Dermis blood vessel endothelial cell (primary cell): ENCODE measurements at places on chromosomes 13 and 19.

GRCh38 chr19:42113641-42114348 lies 18.5 kb downstream of the POU2F2 start:
- peak; percentile 98 for DNase-seq

DNA sequence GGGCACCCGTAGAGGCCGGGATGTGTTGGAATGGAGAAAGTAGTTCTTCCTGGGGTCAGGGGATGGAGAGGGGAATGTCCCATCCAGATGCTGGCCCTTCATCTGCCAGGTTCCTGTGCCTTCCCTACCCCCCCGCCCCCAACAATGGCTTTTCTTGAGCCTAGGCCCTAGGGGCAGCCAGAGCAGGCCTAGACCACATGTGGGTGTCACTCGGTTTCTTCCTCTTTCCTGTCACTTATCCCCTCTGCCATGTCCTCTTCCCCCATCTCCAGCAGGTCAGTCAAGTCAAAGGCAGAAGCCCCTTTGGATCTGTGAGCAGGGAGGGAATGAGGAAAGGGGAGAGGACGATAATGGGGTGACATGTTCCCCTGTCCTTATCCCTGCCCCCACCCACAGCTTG lies 36.4 kb downstream of the LYL1 start:
- no peak for DNase-seq

GRCh38 chr13:33543631-33544265 lies 258.2 kb upstream of the STARD13 start:
- DNase-seq: peak; percentile 5

GRCh38 chr19:54248016-54248601 lies 5.5 kb upstream of the LILRA6 start:
- DNase-seq: peak; percentile 75

GRCh38 chr19:6219586-6220290 lies 60.0 kb downstream of the MLLT1 start:
- peak; percentile 65 for DNase-seq

- DNase-seq: peak; percentile 18
These were observed at the start of gene TOMM40 for GRCh38 chr19:44891016-44891882. TSS of gene TOMM40 (plus strand) at chr19:44891254. CDS start at chr19:44891416, 162 bp downstream.

DNA sequence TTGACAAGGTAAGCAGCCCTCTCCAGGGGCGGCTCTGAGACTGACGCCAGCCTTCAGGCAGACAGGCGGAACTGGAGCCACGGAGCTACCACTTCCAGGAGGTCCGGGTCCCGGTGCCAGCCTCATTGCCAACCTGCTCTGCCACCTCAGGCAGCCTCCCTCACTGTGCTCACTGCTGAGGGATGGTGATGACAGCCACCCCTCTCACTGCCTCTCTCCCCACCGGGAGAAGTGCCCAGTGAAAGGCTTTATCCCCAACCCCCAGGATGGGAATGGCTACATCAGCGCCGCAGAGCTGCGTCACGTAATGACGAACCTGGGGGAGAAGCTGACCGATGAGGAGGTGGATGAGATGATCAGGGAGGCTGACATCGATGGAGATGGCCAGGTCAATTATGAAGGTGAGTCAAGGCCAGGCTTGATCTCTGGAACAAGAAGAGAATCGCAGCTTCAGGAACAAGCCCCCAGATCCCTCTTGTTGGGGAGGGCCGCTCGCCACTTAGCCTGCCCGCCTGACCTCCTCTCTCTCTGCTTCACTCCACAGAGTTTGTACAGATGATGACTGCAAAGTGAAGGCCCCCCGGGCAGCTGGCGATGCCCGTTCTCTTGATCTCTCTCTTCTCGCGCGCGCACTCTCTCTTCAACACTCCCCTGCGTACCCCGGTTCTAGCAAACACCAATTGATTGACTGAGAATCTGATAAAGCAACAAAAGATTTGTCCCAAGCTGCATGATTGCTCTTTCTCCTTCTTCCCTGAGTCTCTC lies 7.6 kb downstream of the CALM3 start:
- no peak for DNase-seq

- no peak for DNase-seq
These were observed 110.8 kb downstream of the ZIC5 start for GRCh38 chr13:99860745-99861144.

- no peak for DNase-seq
These were observed 143.1 kb downstream of the ZNF737 start for GRCh38 chr19:20422216-20423205.

DNA sequence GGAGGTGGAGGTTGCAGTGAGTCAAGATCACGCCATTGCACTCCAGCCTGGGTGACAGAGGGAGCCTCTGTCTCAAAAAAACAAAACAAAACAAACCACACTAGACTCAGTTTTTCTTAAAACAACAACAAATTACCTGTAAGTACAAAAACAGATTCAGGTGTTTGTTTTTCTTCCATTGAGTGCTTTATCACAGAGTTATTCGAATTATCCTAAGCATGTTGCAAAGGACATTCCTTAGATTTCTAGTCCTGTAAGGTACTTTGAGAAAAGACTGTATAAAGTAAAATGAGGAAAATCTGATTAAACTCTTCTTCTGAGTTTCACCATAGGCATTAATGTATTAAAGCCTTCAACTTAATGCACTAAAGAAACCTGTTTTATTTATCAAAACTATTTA lies 2.2 kb upstream of the EEF1AKMT1 start:
- DNase-seq: no peak

GRCh38 chr19:31890230-31890629 lies 455.2 kb upstream of the ZNF507 start:
- DNase-seq: no peak

DNA sequence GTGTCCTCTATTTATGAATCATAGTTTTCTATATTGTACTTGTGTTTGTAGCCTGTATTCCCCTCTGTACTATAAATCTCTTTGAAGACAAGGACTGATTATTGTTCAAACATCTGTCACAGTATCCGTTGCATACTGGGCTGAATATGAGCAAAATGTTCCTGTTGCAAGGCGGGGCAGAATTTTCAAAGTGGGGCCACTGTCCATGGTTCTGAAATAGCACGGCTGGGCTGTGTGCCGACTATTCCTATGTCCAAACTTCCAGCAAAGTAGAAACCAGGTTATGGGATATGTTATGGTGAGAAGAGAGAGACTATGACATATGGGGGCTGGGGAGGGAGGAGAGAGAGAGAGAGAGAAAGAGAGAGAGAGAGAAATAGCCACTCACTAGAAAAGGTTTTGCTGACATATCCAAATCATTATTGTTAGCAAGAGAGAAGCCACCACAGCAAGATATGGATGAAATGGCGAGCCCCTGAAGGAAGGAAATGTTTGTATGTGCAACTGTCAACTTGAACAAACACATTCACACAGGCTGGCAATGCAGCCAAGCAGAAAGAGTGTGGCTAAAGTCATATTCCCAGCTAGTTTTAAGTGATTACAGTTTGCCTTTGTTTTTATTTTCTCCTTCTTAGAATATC lies 107.0 kb upstream of the GPR12 start:
- DNase-seq: peak; percentile 52

DNA sequence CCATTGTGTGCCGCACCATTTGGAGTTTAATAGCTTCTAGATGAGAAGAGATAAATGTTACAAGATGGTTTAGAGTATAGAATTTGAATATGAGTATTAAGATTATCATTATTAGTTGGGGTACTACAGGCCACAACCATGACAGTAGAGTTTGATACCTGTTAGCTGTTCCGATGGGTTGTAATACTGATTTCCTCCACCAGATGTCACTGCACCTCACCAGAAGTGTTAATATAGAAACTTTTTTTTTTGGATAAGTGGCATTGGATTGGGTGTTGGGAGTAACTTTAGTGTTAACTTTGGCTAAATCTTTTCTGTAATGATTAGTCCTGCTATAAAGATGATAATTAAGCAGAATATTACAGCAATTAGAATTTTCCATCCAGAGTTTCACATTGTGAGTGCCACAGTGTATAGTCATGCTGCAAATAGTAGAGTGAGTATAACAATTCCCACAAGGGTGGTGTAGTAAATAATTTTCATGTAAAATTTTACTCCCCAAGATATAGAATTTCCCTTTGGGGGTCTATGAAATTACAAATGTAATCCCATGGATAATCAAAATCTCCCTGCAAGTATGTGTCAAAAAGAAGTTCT lies 56.3 kb downstream of the PSG3 start:
- DNase-seq: peak; percentile 68

- no peak for DNase-seq
These were observed 18.7 kb downstream of the MIPEP start for GRCh38 chr13:23870356-23871140.

- DNase-seq: peak; percentile 4
These were observed 350.1 kb downstream of the LIG4 start for GRCh38 chr13:107865318-107865575.

GRCh38 chr19:42529248-42529764 lies 1.0 kb upstream of the CEACAM1 start:
- DNase-seq: peak; percentile 81

GRCh38 chr13:52165411-52165810 lies 6.0 kb upstream of the NEK3 start:
- no peak for DNase-seq

- no peak for DNase-seq
These were observed 93.9 kb upstream of the TDRD3 start for GRCh38 chr13:60303166-60303565.

GRCh38 chr13:43652760-43653159 lies 134.0 kb downstream of the ENOX1 start:
- DNase-seq: no peak

DNA sequence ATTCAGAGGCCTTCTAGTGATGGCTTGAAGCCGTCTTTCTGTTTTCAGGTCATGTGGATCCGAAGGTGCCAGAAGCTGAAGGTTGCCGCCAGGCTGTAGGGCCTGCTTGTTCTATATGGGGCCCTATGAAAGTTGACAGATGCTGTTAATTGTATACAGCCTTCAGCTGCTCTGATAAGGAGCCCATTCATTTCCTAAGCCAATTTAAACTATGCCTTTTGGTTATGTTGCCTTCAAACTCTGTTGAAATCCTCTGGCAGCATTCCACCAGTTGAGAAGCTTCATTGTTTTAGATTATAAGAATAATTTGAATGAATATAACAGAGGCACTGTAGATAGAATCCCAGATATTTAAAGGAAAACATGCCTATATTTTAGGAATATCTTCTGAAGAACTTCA lies 34.4 kb downstream of the RAP2A start:
- DNase-seq: peak; percentile 6

DNA sequence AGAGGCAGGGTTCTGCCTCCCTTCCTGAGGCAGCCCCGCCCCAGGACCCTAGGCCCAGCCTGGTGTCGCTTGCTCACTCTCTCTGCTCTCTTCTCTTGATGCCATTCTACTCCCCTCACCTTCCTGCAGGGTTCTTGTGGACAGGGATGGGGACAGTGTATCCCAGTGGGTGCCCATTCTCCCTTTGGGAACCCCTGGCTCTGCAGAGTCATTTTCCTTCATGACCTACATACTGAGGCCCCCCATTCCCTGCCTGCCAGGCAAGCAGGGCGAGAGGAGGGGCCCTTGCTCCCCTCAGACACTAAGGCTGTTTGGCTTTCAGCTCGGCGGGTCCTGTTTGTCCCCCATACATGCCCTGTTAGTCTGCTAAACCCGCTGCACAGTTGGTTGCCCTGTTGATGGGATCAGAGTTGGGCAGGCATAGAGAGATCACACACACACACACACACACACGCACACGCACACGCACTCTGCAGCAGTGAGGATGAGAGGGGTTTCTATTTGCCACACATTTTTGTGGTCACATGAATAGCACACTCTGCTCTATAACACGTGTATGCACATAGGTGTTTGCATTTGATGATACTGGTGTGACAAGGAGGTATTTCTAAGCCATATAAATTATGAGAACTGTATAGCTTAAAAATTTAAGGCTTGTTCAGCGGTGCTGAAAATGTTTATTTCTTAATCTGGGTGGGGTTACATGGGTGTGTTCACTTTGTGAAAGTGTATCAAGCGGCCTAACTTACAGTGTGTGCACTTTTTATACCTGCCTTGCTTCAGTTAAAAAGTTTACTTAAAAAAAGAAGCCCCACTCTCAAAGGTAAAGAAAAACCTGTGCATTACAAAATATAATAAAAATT lies 20.3 kb downstream of the NFIX start:
- no peak for DNase-seq

DNA sequence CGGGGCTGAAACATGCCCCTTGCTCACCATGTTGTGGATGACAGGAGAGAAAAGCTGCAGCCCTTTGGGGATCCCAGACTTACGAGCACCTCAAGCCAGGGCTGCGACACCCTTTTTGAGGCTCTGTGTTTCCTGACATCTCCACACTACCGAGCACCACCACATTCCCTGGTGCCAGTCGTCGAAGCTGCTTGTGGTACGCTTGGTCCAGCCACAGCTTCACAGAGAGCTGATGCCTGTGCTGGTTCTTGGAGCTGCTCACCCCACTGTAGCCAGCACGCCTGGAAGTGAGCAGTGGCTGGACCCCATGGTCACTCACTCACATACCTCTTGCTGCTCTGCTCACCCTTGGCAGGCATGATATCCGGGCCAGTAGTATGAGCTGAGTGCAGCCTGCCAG lies 367.5 kb downstream of the SLITRK6 start:
- DNase-seq: no peak

- no peak for DNase-seq
These were observed 42.2 kb upstream of the RCBTB2 start for GRCh38 chr13:48575031-48575430.

DNA sequence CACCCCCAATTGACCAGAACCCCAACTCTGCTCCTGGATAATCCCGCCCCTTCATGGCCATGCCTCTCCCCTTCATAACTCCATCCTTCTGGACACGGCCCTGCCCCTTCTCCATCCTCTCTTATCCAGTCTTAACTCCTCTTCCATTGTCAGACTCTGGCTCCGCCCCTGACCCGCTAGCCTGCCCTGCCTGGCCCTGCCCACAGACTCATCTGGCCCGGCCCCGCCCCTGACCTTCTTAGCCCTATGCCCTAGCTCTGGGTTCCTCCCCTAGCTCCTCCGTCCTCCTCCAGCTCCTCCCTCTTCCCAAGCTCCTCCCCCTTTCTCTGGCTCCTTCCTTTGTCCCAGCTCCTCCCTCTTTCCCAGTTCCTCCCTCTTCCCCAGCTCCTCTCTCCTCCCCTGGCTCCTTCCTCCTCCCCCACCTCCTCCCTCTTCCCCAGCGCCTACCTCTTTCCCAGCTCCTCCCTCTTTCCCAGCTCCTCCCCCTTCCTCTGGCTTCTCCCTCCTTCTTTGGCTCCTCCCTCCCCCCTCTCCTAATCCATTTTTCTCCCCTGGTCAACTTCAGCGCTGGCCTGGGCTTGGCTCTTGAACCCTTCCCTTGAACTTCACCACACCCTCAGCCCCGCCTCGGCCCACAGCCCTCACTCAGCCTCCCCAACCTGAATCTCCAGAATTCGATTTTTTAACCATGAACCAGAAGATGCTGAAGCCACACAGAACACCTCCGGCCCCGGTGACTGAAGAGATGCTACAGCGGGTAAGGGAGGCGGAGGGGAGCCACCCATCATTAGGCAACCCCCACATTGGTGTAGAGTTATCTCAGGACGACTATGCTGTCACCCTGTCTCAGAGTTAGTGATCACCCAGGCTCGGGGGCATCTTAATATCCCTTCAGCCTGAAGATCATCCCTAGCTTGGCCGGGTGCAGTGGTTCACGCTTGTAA lies 9.2 kb upstream of the ZNF358 start:
- peak; percentile 83 for DNase-seq

DNA sequence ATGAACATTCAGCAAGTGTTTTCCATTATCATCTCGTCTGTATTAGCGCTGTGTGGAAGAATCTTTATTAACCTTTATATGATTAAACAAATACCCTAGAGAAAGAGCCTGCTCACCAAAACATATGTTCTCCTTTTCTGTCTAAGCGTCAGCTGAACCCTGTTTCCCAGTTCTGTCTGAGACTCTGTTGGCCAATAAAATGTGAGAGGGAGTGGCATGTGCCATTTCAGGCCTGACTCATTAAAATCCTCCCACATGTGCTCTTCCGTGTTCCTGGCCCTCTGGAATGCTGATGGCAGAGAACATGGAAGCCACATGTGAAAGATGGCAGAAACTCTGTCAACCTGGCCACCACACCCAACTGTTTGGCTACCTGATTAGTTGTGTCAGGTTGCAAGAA lies 181.9 kb upstream of the EDNRB start:
- no peak for DNase-seq

GRCh38 chr19:29375429-29376119 lies 150.2 kb upstream of the VSTM2B start:
- no peak for DNase-seq
